ENCODE measurements at places on chromosomes 4 and X.

DNA sequence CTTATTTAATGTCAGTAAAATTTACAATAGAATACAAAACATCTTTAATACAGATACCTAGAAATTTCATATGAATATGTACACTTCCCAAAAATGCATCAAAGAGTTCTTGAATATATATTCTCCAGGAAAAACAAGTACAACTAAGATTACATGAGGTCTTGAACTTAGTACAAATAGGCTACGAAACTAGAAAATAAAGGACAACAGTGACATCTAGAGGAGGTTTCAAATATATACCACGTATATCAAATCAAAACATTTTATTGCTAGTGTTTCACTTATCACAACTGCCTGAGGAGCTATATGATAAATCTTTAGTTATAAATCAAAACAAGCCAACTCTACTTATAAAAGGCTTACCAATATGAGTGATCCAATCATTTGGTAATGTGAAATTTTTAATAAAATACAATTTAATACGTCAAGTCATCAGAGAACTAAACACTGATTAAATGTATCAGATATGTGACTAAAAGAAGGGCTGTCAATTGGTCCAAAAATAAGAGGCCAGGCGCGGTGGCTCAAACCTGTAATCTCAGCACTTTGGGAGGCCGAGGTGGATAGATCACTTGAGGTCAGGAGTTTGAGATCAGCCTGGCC, 36.6 kb downstream of the ANAPC10 start:
- DNase-seq = peak; percentile 67

DNA sequence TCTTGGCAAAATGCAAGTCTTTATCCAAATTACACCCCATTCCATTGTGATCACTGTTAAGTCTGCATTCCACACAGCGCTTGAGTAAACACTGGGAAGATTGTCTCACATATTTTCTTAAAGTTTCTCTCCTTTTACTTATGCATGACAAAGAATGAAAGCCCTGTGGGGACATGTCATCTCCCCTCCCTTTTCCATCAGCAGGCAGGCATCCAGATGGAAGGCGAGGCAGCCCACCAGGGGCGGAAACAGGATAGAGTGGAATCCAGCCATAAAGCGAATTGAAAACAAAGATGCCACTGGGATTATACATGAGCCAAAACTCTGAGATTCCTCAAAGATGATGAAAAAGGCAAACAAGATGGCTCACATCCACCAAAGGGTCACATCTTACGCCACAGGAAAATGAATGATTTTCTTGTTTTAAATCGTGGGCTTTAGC, 78.2 kb downstream of the AFAP1 start:
- peak; percentile 96 for DNase-seq

- DNase-seq = no peak
Observed at GRCh38 chr4:100875296-100876068, 357.7 kb upstream of the EMCN start.

DNA sequence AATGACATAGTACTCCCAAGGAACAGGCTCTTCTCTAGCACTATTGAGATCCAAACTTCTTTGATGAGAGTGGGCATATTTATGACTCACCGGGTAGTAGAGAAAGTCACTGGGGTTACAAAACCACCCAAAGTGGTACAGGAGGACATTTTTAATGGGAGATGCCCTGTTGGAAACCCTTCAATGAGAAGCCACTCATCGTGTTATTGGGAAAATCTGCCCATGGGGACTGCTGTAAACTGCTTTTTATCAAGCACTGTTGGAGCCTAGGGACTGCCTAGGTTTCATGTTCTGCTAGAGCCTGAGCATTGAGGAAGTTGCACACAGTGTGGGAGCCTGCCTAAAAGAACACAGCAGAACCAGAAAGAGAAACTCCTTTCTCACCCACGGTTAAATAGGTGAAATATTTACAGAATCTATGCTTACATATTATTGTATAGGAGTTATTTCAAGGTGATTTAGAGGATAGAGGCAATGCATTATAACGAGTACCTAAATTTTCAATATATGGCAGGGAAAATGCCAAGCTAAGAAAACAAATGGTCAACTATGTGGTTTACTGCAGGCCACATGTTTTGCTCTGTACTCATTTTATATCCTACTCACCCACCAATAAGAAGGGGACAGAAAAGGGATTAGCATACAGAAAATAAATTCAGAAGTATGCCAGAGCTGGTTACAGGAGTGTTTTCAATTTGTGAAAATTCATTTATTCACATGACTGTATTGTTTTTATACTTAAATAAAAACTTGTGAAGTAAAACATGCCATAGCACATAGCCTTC, 559.1 kb downstream of the FSTL5 start:
- DNase-seq = no peak

GRCh38 chr4:89994176-89994873, 99.7 kb downstream of the MMRN1 start:
- DNase-seq = no peak

DNA sequence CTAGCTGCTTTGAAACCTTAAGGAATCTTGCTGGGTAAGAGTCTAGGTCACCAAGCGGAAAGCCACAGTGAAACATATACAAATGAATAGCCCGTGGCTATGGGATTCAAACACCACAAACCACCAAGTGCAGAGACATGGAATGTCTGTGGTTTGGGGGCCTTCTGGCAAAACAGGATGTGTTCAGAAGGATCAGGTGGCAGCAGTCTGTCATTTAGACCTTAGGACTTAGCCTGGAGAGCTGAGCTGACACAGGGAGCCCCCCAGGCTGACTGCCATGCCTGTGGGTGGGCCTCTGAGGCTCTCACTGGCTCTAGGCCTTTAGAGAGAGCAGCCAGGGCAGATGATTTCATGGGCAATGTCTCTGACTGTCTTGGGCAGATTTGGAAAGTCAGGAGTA, 225.6 kb downstream of the FBXW7 start:
- peak; percentile 94 for DNase-seq

DNA sequence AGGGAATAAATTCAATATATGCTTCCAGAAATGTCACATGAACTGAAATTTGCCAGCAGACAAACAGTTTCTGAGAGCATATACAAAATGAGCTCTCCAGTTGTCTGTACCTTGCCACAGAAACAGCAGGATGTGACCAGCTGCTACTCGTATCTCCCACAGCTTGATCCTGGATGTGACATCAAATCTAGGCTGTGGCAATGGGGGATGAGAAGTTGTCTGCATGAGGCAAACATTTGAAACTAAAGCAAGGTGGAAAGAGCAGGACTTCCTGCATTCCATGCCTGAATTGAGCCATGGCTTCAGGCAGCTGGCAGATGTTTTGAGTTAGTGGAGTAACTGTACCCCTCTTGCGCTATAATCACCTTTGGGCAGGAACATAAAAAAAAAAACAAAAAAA, 1724.0 kb downstream of the RPA4 start:
- no peak for DNase-seq

Data from astrocyte of the hippocampus (primary cell).